Bone marrow (tissue), 2 donors: ENCODE measurements at places on chromosomes 6 and 20.

DNA sequence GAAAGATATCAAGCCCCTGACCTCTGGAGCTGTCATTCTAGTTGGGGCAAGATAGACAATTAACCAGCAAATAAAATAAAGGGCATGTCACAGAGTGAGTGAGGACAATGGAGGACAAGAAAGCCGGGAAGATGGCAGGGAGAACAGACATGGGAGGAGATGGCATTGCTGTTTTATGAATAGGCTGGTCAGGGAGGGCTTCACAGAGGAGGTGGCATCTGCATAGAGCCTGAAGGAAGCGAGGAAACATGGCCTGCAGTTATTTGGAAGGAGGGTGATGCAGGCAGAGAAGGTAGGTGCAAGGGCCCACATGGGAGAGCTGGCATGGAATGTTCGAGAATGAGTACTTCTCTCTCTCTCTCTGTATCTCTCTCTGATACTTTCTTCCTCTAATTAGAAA, 63.7 kb downstream of the EFCAB8 start:
- DNase-seq = no peak

- no peak for DNase-seq
Measured at GRCh38 chr6:158799051-158799792, 19.9 kb downstream of the EZR start.

- DNase-seq = peak; percentile 12
Measured at GRCh38 chr6:134593887-134594286, 276.0 kb upstream of the SGK1 start.

- no peak for DNase-seq
Measured at GRCh38 chr6:9464583-9464982, 950.3 kb downstream of the TFAP2A start.

DNA sequence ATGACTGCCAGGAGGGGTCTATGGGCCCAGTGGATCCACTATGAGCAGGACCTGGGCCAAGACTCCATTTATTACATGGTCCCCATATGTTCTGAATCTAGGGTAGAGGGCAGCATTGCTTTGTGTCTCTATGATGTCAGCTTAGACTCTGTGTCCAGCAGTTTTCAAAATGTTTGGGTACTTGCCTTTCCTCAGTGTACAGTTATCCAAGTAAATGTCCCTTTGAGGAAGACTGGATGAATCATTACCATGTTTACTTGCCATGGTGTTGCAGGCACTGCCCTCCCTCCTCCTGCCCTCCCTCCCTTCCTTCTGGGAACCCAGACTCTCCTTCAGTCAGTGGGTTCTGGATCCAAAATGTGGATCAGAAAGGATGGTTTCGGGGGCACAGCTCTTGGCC, 108.6 kb downstream of the NRN1 start:
- DNase-seq = no peak

DNA sequence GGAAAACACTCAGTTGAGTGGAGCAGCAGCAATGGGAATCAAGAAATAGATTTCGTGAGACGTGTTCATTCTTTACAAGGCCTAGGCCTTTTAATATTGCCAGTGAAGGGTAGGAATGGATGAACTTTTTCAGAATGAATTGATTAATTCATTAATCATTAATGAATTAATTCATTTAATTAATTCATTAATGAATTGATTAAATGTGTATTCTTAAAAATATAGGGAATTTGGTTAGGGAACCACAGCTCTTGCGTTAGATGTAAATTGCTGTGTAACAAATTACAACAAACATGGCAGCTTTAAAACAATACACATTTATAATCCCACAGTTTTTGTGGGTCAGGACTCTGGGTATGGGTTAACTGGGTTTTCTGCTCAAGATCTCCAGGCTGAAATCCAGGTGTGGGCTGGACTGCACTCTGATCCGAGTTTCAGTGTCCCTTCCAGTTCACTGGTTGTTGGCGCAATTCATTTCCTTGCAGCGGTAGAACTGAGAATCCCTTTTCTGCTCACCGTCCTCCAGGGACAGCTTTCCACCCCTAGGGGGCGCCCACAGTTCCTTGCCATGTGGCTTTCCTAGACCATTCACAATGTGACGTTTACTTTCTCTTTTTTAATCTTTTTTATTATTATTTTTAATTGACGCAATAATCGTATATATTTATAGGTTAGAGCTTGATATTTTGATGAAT, 32.8 kb upstream of the BCAS1 start:
- DNase-seq = peak; percentile 40

- no peak for DNase-seq
Measured at GRCh38 chr20:25224941-25225340, 22.9 kb upstream of the PYGB start.

DNA sequence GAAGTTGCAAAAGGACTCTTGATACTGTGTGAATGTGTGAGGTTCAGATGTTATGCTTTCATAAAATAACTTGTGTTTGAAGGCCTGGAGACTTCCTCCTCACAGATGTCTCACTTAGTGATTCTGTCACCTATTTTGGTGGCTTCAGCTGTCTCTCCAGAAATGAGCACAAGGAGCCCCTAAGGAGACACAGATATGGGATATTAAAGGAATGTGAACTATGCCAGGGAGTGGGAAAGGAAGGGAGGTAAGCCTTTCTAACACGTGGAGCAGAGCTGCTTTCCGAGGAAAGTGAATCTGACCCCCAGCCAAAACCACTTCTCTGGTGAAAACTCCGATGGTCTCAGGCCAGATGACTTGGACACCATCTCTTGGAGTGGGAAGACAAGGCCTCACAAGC, 10.5 kb upstream of the FOXO3 start:
- DNase-seq = no peak

DNA sequence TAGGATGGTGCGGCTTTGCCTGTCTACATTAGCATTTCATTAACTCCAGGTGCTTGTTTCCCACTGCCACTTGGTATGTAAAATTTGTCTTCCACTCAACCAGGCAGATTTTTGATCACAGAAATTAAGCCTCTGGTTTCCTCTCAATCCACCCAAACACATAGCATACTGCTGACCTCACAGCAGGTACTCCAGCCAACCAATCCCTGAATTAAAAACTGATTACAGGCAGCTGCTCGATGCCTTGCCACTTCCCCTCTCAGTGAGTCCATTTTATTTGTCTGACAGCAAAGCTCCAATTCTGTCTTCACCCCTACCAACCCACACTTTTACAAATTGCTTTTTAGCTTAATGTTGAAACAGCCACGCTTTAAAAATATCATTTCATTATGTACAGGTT, 95.2 kb downstream of the PLCB1 start:
- DNase-seq = no peak

- DNase-seq = no peak
Measured at GRCh38 chr6:166003569-166003968, 164.1 kb downstream of the TBXT start.

DNA sequence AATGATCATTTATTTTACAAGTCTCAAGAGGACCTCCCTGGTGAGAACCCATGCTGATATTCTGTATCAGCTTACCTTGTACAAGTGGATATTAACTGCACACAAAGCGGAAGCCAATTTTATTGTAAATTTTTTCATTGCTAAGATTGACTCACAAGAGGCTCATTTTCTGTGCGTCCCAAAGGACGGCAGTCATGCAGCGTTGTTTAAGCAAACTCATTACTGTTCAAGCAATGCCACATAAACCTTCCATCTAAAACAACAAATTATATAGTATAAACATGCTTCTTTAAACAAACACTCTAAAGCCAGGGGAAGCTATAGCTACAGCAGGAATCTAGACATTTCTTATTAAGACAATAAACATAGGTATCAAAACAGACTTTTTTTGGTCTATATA, 575.3 kb downstream of the FRK start:
- DNase-seq = no peak

- no peak for DNase-seq
Measured at GRCh38 chr6:99369533-99369932, 20.1 kb upstream of the FAXC start.

- no peak for DNase-seq
Measured at GRCh38 chr20:50434653-50435396, 75.4 kb upstream of the PTPN1 start.

GRCh38 chr6:84177241-84177640, 50.2 kb downstream of the CEP162 start:
- DNase-seq = no peak

- DNase-seq = peak; percentile 12
Measured at GRCh38 chr6:99467509-99468106, 42.5 kb upstream of the PNISR start.

- no peak for DNase-seq
Measured at GRCh38 chr6:42320762-42321161, 103.1 kb upstream of the MRPS10 start.

- DNase-seq = peak; percentile 89
Measured at GRCh38 chr6:106546691-106547414, 82.4 kb downstream of the RTN4IP1 start.

GRCh38 chr6:106128981-106129781, 43.0 kb downstream of the PRDM1 start:
- DNase-seq = no peak
